ENCODE measurements at places on chromosomes 5 and 9.

GRCh38 chr5:15008476-15008875 lies 136.9 kb upstream of the ANKH start:
- no peak for DNase-seq

DNA sequence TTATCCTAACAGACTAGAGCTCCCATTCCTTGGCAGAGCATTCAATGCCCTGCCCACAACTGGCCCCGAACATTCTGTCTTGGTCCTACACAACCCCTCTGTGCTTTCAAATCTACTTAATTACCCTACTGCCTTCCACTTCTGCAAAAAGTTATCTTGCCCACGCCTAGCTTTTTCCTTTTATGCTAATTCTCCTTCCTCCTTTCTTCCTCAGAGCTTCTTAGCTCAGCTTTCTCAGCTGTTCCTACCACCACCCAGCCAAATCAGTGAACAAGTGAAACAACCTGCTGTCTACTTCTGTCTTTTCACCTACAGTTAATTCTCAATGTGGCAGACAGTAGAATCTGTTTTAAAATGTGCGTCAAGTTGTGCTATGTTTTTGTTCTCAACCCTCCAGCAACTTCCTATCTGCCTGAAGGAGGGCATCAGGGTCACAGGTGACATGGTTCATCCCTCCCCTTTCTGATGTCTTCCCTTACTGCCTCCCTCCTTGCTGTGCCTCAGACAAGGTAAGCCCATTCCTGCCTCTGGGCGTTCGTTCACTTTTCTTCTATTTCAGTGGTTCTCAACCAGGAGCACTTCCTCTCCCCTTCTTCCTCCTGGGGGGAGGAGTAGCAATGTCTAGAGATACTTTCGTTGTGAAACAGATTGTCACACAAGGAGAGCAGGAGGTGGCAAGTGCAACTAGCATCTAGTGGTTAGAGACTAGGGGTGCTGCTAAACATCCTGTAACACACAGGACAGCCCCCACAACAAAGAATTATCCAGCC lies 1.3 kb upstream of the REEP5 start:
- no peak for DNase-seq

- DNase-seq, result no peak
These were observed 286.9 kb upstream of the ATP10B start for GRCh38 chr5:161138751-161139455.

- DNase-seq, result no peak
These were observed 12.8 kb downstream of the MEGF10 start for GRCh38 chr5:127303404-127303803.

- DNase-seq, result no peak
These were observed 58.4 kb downstream of the PSMB7 start for GRCh38 chr9:124356745-124357390.

DNA sequence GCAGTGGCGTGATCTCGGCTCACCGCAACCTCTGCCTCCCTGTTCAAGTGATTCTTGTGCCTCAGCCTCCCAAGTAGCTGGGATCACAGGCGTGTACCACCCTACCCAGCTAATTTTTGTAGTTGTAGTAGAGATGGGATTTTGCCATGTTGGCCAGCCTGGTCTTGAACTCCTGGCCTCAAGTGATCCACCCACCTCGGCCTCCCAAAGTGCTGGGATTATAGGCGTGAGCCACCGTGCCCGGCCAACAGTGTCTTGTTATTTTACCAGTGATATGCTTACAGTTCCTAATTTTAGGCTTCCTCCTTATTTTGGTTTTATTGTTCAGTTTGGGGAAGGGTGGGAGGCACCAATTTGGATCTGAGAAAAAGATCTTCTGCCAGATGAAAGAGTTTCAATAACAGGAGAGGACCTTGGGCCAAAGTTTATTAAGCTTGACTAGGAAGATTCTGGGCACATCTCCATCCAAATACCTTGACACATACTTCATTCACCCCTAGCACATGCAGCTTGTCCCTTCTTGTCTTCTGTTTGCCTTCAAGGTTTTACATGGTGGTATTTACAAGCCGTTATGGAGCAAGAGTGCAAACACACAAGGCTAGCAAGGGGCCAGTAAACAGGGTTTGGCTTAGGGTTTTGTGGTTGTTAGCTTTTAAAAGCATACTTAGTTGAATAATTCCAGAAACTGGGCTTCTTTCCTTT lies 168.1 kb upstream of the DMRT1 start:
- DNase-seq, result no peak

DNA sequence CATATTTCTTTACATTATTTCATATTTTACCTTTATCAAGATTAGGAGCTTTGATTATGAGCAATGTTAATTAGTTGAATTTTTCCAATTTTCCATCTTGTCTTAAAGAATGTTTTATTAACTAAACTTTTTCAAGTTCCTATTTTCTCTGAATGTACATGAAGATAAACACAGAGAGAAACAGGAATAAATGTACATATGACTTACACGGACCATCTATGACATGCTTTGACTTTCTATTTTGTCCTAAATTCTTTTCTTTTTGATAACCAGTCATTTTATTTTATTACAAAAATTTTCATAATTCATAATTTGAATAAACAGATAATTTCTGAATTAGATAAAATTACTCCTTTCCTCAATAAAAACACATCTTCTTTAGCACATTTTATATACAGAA lies 1038.8 kb upstream of the ARRDC3 start:
- DNase-seq, result no peak

DNA sequence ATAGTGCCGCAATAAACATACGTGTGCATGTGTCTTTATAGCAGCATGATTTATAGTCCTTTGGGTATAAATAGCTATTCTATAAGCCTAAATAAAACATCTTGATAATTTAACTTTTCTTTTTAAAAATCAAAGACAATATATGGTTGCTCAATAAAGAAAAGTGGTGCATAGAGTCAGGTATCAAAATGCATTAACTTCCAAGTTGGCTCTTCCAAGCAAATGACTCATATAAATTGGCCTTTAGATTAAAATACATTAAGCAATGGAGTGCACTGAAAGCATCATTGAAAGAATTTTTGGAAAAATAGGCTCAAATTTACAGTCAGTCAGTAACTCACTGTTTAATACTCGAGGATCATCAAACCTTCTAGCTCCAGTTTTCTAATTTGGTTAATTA lies 106.6 kb downstream of the PLCXD3 start:
- DNase-seq, result no peak

DNA sequence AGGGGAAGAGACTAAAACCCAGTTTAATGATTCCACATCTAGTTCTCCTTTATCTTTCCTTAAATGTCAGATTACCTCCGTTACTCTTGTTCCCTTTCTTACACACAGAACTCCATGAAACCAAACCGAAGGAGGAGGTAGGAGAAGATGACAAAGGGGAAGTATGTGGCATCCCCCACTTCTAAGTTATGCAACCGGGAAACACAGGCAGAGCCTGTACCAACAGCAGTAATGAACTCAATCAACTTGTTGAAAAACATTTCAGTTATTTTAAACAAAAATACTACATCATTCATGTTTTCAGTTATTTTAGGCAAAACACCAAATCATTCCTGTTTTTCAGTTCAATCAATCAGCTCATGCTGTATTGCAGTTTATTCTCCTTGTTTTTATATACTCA lies 101.8 kb downstream of the PCSK1 start:
- DNase-seq, result no peak

- DNase-seq, result no peak
These were observed 9.2 kb downstream of the STC2 start for GRCh38 chr5:173318881-173319620.

DNA sequence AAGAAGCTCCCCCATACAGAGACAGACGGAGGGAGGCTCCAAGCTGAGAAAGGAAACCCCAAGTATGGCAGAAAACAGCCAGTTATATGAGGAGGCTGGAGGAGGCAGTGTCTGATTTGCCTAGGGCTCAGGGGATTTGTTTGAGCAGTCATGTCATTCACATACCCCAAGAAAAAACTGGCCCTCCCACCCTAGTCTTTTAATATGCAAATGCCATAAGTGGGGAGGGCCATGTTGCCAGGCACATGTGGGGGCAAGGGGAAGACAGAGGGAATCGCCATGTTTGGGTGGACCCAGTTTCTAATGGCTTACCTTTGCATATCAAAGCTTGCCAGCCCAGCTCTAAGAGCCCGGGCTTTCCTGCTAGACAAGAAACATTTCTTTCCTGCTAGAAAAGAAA lies 1163.8 kb downstream of the TAF11L14 start:
- DNase-seq, result no peak

GRCh38 chr9:21965401-21965951 lies 28.7 kb downstream of the CDKN2A start:
- DNase-seq, result no peak

DNA sequence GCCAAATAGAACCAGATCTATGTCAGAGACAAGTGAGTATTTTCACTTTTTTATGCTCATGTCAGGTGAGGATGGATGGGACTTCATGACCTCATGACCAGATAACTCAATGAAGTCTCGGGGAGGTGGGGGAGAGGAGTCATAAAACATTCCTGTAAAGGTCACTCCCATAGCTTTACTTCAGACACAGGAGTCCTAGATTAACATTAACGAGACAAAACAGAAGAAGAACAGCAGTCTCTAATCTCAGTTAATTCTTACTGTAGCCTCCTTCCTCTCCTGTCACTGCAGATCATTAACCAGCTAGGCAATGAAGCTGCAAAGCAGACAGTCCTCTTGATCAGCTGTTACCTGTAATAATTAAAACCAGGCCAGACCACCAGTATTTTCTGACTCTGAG lies 11.2 kb downstream of the CRHBP start:
- DNase-seq, result no peak

GRCh38 chr9:1386420-1386819 lies 336.3 kb downstream of the DMRT2 start:
- DNase-seq, result no peak

DNA sequence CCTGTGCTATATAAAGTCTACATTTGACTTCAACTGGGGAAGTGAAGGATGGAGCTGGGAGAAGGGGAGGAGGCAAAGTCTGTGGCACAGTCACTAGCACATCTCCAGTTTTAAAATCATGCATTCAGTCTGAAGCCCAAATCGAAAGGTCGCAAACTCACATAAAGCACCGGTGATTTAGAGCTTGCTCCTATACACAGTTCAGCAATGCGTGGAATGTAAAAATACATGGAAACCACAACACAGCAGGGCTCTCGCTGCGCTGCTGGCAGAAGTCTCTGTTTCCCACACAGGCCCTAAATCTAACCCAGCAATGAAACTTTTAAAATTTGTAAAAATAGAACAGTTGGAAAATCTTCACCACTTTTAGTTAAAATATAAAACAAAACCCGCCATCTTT lies 68.2 kb downstream of the EBF1 start:
- no peak for DNase-seq

DNA sequence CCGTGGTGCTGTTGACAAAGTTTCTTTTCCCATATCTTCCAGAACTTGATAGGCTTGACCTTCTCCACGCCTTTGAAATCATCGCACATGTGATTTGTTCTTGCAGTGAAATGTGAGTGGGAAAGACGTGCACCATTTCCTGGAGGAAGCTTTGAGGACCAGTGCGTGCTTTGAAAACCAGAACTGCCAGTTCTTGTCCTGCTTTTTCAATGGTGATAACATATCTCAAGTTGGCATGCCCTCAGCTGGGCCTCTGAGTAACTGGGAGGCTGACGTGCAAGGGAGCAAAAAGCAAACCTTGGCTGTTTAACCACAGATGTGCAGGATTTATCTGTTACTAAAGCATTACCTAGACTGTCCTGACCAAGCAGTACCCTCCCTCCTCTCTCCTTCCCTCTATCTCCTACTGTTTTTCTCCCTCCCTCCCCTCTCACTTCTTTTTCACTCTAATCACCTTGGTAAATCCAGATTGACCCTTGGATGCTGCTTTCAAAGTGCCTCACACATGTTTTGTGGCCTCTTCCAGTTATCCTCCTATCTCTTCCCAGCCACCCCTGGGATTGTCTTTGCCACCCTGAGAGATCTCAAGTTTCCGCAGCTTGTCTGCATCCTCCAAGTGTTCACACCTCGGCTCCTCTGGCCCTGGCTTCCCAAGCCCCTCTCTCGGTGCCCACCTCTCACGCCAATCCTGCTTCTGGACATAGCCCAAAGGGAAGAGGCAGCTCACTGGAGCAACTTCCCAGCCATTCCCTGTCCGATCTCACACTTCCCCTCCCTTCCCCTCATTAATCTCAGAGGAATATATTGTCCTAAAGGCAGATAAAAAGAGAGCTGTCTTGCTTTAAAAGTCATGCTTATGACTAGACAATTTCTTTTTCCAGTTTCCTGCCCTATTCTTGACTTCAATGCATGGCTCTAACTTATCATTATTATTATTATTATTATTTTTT lies 198.3 kb downstream of the ERCC6L2 start:
- DNase-seq, result no peak

DNA sequence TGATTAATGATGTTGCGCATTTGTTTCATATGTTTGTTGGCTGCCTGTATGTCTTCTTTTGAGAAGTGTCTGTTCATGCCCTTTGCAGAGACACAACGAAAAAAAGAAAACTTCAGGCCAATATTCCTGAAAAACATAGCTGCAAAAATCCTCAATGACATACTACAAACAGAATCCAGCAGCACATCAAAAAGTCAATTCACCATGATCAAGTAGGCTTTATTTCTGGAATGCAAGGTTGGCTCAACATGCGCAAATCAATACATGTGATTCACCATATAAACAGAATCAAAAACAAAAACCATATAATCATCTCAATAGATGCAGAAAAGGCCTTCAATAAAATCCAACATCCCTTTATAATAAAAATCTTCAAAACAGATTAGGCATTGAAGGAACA lies 1.9 kb upstream of the ANKS6 start:
- DNase-seq, result no peak

- no peak for DNase-seq
These were observed 205.4 kb downstream of the SNX18 start for GRCh38 chr5:54722846-54723433.

- no peak for DNase-seq
These were observed 23.3 kb upstream of the CPLANE1 start for GRCh38 chr5:37272511-37272910.

GRCh38 chr5:113271015-113271414 lies 163.8 kb downstream of the TSSK1B start:
- no peak for DNase-seq

DNA sequence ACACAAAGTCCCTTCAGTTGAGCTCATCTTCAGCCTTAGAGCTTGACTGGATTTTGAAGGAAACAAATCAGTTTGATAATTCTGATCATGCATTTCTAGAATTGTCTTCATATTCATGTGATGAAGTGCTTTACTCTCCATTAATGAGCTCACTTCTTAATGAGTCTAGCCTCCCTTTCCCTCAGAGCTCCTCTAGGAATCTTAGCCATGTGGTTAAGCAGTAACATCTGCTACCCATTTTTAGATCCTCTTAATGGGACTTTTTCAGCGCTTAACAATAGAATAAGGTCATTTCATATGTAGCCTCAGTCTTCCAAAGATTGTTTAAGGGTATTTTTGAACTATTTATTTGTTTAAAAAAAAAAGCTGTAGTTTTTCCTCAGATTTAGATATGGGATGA lies 36.9 kb upstream of the LURAP1L start:
- DNase-seq, result no peak

GRCh38 chr5:53211799-53212198 lies 102.2 kb upstream of the MOCS2 start:
- no peak for DNase-seq

Data from activated T-helper 1 cell treated with anti-CD3 and anti-CD28 coated beads, Interleukin-2, amount 50 U/mL, for 16 hours (primary cell).